ENCODE measurements at places on chromosomes 4 and X.

GRCh38 chr4:123976819-123977218 is 580.2 kb downstream of the SPRY1 start:
- DNase-seq: no peak

GRCh38 chr4:113955411-113955810 is 24.0 kb downstream of the ARSJ start:
- no peak for DNase-seq

GRCh38 chr4:153480704-153481103 is 14.5 kb downstream of the TMEM131L start:
- DNase-seq: no peak

GRCh38 chr4:7582313-7583097 is 147.8 kb upstream of the PSAPL1 start:
- no peak for DNase-seq

- DNase-seq: no peak
Observed at GRCh38 chr4:129231945-129232588, 136.1 kb downstream of the C4orf33 start.

DNA sequence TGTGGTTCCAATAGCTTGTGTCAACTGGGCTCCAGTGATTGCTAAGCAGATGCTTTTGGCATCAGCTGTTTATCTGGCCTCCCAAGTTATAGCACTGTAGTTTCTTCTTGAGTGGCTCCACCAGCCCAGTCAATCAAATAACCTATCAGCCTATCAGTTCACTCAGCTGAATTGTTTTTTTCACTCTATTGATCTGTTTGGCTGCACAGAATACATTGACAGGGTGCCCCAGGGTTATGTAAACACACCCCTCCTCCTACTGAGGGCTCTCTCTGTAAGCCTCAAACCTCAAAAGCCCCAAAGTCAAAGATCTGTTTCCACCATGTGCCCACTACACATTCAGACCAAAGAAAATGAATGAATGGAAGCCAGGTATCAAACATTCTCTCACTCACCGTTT is 214.0 kb downstream of the HS6ST2 start:
- no peak for DNase-seq

DNA sequence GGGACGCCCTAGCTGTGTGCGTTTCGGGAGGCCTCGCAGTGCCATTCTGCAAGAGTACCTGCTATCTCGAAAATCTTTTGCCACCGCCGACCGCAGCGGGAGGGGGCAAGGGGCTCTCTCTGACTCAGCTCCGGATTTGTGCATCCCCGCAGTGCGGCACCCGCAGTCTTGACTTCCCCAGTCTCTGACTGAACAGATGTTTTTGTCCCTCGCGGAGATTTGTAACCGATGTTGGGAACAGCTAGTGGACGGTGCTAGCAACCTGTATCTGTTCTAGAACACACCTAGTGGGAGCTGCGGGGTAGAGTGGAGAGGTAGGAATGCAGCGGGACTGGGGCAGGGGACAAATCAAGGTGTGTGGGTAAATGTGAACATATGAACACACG is 17.2 kb downstream of the NKX6-1 start:
- no peak for DNase-seq

DNA sequence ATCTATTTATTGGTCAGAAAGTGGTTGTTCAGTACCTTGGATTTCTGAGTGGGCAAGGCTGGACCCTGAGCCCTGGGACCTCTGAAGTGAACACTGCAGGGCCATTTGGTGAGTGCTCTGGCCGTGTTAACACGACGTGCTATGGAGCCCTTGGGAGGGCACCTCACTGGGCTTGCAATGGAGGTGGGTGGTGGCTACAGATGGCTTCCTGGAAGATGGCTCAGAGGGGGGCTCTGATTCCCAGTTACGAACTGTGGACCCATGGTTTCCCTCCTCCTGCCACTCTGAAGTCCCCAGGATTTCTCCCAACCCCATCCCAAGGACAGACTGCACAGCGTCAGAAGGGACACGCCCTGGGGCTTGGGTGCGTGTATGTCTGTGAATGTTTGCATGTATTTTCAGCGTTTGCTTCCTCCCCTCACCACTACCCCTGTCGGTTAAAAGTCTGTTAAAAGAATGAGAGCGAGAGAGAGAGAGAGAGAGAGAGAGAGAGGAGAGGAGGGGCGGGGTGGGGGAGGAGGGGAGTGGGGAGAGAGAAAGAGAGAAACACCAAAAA is 3.7 kb upstream of the RHOH start:
- no peak for DNase-seq

- no peak for DNase-seq
Observed at GRCh38 chr4:52685316-52685715, 26.2 kb upstream of the USP46 start.

DNA sequence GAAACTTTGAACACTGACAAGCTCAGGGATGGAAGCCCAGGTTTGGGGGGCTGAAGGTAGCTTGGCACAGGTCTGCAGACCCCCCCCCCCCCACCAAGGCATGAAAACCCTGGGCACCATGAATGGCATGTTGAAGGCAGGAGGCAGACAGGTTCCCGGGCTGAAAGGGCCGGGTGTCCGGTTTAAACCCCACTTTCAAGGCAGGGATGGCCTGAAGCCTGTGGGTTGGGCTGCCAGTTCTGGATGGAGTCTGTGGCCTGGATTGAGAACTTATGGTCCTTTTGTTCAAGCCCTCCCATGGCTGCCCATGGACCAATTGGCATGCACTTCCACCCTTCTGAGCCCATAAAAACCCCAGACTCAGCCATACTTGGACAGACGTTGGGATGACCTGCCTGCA is 616.9 kb downstream of the ADGRL3 start:
- no peak for DNase-seq

DNA sequence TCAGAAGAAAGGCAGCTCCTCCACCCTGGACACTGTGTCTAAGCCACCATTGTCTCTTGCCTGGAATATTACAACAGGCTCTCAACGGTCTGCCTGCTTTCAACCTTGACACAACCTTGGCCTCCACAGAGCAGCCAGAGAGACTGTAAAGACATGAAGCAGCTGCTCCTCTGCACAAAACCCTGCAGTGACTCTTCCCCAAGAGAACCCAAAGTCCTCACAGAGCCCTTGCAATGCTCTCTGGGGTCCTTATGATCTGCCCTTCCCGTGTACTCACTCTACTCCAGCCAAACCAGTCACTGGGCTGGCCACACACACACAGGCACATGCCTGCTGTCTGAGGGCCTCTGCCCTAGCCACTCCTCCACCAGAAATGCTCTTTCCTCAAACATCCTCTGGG is 75.9 kb upstream of the CPEB2 start:
- no peak for DNase-seq

All from activated naive CD4-positive, alpha-beta T cell (primary cell).